CD8-positive, alpha-beta memory T cell (primary cell): ENCODE measurements at places on chromosomes 1 and 21. TPM values are rescaled to one million over a fixed set of nuclear protein-coding genes. Genes with fewer than 3 reads are reported as not detected.

GRCh38 chr1:45456531-45456930, 34.4 kb downstream of the TESK2 start:
- no peak for DNase-seq

Gene TNFRSF1B
- 169 TPM for total RNA-seq

DNA sequence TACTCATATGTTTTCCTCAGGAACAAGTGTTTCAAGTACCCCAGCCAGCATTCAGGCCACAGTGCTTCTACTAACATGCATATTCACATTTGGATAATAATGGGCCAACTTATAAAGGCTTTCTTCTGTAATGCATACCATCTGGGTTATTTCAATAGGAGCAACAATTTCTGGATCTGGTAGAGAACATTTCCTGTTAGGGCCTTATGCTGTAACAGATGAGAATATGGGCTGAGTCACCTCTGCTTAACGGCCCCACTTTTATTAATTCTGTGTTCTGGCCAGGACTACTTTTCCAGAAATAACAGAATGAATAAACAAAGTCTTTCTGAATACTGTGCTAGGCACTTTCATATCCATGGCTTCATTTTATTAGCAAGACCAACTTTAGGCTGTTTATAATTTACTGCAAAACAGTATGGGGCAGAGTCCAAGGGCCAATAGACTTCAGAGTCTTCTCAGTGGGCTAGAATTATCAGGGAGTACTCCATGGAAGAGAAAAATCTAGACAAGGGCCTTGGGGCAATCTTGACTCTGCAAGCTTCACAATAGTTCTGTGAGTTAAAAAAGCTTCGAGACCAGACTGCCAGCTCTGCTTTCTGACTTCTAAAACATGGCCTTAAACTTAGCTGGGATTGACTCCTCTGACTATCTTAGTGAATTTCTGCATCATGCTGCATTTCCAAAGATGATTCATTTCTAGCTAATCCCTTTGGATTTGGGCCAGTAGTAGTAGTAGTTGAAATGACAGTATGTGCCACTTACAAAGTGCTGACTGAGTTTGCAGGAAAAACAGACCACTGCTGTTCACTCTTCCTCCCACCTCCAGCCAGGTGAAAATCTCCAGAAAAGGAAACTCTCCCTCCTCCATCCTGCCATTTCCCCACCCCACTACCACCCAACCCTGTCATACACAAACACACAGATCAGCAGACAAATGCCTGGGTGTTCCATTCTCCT, 8.2 kb upstream of the SSX2IP start:
- DNase-seq = no peak

DNA sequence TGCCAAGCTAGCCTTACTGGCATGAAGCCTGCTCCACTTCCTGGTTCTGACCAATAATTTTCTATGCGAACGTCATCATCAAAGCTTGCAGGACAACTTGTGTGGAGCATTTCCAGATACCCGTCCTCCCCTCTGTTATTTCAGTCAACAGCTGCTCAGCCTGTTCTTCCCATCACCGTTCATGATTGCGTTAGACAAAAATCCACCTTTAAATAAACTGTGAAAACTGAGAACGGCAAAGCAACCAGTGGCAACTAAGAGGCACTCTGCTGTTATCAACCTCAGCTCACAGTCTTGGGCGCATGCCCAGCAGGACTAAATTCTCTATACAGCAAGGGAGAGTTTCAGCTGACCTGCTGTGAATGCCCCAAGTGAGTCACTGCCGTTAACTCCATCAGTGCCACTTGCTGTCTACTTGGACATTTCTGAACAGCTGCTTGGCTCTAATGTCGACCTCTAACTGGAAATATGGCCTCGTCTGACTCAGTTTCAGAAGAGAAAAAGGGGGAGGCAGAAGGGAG, 207.4 kb upstream of the RUNX1 start:
- no peak for DNase-seq

Gene B3GALT2
- 2.4 TPM for total RNA-seq

GRCh38 chr1:6410248-6410893, 9.3 kb downstream of the HES2 start:
- DNase-seq = no peak

DNA sequence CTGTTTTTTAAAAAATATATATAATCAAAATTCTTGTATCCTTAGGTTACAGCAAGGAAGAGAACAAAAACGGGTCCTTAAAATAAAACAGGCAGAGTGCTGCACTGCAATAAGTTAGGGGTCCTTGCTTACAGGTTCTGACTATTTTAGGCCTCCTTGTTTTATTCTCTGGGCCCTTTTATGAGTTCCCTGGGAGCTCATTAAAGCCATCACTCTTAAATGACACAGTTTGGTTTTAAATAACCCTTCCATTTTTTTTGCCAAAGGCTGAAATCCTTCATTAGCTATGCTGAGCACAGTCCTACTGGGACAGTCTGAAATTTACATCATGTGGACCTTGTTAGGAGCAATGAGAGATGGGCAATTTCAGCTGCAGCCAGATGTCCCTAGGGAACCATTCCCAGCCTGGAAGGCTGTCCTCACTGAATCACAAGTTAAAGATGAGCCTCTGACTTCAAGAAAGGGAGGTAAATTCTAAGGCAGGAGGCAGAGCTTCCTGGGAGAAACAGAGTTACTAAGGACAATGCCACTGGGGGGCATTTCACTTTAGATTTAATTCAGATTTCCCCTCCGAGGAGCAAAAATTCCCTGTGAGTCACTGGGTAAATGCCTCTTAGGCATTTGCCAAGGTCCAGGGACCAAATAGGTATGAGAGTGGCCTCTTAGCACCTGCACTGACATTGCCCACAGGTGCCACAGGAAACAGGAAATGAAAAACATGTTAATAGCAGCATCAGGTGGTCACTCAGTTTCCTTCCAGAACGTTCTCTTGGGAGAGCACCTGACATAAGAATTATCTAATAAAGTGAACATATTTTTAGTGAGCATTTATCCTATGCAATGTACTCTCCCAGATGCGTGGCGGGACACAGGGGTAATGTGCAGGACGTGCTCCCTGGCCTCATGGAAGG, 3.8 kb upstream of the MUL1 start:
- no peak for DNase-seq

DNA sequence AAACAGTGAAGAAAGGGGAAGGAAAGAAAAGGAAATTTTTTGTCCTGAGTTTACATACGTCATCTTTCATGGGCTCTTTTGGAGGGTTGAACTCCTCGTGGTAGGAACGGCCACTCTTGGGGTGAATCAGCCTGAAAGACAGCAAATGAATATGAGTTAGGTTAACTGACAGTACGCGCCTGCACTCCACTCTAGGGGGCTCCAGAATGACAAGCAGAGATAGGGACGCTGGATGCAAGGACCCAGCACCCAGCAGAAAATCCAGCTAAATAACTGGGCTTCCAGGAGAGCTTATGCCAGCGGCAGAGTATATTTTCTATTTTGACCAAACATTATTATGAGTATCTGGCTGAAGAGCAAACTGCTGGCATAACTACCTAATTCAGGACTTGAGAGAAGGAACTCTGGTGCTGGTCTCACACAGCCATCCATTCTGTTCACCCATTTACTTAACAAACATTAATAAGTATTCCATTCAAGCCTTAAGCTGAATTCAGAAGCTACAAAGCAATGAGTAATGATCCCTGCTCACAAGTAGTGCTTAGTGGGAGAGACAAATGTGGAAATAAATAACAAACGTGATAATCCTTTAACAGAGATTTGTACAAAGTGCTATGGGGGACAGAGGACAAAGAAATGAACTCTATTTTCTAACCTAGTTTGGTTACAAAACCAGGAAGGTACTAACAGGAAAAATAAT, 22.1 kb downstream of the AK2 start:
- no peak for DNase-seq

DNA sequence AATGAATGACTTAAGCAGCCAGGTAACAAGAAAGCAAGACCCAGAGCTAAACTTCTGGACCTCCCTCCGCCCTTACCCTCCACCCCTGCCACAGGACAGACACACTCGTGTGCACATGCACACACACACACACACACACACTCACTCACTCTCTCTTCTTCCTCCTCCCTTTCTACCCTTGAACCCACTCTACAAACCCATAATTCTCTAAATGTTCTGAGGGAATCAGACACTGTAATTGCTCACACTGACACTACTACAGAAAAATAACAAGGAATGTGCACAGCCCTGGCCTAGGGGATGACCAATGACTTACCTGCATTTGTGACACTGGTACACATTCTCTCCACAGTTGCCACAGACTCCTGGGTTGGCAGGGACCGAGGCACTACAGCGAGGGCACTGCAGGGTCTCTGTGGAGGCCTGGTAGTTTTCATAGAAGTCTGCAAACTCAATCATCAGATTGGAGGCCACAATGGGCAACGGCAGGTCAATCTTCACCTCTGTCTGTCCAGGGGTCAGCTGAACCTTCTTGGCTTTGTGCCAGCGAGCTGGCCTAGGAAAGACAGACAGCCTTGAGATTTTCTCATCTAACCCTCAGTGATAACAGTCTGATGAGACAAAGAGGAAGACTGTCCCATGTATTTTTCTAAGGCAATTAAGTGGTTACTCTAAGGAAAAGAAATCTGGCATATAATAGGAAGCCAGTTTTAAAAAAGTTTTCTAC, 94.8 kb downstream of the UBR4 start:
- DNase-seq = no peak

- no peak for DNase-seq
Observed at GRCh38 chr1:65939636-65940035, 146.9 kb downstream of the PDE4B start.

GRCh38 chr1:181061487-181061886, 27.0 kb upstream of the IER5 start:
- DNase-seq = no peak

Gene CXADR
- 0.42 TPM for total RNA-seq

GRCh38 chr21:44552136-44552535, 831 bp upstream of the KRTAP10-2 start:
- DNase-seq = no peak

DNA sequence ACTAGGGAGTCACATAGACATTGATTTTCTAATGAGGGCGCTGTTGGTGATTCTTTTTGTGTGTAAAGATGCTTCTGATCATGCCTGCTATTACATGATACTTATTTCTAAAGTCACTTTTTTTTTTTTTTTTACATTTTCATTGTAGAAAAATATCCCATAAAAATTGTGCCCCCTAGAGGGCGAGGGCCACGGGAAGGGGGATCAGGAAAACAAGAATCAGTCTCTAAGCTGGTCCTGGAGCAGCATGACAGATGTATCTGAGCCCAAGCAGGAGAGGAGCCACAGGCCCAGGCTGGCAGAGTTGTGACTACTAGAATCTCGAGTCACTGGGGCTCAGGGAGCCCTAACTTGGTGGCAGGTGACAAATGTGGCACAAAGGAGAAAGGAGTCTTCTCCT, 28.1 kb downstream of the ZSCAN20 start:
- no peak for DNase-seq

DNA sequence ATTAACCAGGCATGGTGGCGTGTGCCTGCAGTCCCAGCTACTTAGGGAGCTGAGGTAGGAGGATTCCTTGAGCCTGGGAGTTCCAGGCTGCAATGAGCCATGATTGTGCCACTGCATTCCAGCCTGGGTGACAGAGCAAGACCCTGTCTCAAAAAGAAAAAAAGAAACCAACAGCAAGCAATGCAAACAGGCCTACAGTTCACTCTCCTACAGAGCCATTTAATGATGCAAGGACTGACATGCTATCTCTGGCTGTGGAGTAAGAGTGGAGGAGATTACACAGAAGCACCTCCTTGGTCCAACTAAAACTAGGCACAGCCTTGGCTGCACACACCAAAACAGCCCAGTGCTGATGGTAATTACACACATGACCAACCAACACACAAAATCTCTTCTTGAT, 127.5 kb upstream of the SOD1 start:
- DNase-seq = no peak

Gene SLC1A7
- total RNA-seq = not detected
